ENCODE measurements at places on chromosomes 16 and 17.

DNA sequence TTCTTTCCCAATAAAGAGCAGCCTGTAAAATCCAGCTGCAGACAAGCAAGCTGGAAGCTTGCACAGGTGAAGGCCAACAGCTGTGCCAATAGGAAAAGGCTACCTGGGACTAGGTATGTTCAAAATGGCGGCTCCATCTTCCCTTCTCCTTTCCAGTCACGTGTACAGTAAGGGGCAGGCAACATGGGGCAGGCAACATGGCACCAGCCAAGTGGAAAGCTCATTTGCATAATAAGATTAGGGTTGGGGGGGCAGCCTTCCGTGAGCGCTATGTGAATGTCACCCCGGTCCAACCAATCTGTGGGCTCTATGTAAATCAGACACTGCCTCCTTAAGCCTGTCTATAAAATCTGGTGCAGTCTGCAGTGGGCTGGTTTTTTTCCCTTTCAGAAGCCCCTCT lies 31.3 kb downstream of the TVP23A start:
- DNase-seq = no peak

GRCh38 chr17:412211-413015 lies 59.8 kb upstream of the RPH3AL start:
- peak; percentile 35 for DNase-seq

- no peak for DNase-seq
These were observed 11.9 kb upstream of the FAAP100 start for GRCh38 chr17:81563861-81564586.

DNA sequence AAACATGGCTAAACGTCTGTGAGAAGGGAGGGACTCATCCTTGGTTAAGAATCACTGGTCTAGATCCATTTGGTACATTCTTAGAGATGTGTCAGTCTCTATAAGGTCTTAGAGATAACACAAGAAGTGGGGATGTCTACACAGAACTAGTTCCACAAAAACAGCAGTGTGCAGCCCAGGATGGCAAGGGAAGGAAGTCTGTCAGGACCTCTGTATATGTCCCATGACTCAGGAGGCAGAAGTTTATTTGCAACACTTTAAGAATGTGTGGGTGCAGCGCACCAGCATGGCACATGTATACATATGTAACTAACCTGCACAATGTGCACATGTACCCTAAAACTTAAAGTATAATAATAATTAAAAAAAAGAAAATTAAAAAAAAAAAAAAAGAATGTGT lies 548.5 kb upstream of the SOX9 start:
- no peak for DNase-seq

- DNase-seq = no peak
These were observed 54.0 kb downstream of the ANKRD11 start for GRCh38 chr16:89436366-89436765.

DNA sequence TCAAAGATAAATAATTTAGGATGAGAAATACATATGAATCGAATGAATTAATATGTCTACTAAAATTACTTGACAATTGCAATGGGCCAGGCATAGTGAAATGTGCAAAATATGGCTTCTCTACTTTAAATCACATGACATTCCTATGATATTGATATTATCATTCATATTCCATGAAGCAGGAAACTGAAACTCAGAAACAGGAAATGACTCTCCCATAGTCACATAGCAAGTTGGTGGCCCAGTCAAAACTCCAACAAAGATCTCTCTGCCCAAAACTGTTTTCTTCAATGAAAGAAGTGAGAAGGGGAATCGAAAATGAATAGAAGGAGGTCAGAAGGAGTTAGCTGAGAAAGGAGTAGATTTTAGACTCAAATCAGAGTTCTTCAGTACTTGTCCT lies 272.2 kb downstream of the CDH8 start:
- DNase-seq = no peak

DNA sequence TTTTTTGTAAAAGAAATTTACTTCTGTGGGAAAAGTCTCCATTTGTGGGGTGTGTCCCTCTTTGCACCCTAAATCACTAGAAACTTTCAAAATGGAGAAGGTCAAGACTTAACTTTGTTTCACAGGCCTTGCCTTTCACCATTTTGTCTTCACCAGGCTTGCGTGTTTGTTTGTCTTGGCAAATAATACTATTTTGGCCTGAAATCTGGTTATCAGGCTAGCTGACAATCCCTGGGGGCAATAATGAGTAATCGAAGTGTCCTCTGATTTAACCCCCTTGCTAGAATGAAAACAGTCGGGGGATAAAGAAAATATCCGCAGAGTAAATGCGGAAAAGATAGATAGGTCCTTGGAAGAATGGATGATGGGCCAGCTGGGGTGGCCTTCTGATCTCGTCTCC lies 34.5 kb downstream of the SLC39A11 start:
- no peak for DNase-seq

- no peak for DNase-seq
These were observed 17.4 kb downstream of the IRF8 start for GRCh38 chr16:85916141-85916890.

DNA sequence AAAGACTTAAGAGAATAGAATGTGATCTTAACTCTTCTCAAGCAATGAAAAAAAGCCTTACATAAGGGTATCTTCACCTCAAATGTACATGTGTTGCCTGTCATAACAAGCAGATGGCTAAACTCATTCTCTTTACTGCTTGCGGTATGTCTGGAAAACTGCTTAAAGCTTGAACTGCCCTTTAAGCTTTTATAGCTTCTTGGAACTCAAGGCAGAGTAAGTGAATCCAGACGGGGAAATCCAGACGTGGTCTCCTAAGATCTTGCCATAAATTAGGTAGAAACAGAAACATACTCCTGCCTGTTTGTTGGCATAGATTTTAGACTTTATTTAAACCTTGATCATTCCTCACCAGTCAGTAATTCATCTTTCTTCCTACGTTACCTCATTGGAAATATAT lies 19.6 kb downstream of the CLUAP1 start:
- no peak for DNase-seq

- DNase-seq = no peak
These were observed 31.7 kb downstream of the TBC1D16 start for GRCh38 chr17:80003969-80004368.

DNA sequence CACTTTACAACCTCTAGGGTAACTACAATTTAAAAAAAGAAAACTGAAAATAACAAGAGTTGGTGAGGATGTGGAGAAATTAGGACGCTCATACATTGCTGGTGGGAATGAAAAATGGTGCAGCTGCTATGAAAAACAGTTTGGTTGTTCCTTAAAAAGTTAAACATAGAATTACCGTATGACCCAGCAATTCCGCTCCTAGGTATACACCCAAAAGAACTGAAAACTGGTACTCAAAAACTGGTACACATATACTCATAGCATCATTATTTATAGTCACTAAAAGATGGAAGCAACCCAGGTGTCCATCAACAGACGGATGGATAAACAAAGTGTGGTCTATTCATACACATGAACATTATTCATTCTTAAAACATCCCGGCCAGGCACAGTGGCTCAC lies 42.9 kb upstream of the DNAH17 start:
- DNase-seq = no peak

GRCh38 chr16:1635070-1635469 lies 22.9 kb downstream of the CRAMP1 start:
- no peak for DNase-seq

DNA sequence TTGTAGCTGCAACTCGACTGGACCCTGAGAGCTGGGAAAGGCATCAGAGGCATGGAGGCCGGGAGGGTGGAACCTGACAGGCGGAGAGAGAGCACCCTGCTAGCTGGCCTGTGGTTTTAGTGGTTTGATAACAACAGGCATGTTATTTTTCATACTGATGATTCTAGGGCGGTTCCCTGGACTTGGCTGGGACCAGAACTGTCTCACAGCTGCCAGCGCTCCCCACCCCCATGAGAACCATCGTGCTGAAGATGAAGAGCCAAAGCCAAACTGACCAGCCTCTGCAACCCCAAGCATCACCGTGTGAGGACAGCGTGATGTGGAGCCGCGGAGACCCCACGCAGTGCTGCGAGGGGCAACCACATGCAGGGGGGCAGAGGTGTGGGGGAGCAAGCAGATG lies 28.5 kb downstream of the MXRA7 start:
- DNase-seq = no peak

DNA sequence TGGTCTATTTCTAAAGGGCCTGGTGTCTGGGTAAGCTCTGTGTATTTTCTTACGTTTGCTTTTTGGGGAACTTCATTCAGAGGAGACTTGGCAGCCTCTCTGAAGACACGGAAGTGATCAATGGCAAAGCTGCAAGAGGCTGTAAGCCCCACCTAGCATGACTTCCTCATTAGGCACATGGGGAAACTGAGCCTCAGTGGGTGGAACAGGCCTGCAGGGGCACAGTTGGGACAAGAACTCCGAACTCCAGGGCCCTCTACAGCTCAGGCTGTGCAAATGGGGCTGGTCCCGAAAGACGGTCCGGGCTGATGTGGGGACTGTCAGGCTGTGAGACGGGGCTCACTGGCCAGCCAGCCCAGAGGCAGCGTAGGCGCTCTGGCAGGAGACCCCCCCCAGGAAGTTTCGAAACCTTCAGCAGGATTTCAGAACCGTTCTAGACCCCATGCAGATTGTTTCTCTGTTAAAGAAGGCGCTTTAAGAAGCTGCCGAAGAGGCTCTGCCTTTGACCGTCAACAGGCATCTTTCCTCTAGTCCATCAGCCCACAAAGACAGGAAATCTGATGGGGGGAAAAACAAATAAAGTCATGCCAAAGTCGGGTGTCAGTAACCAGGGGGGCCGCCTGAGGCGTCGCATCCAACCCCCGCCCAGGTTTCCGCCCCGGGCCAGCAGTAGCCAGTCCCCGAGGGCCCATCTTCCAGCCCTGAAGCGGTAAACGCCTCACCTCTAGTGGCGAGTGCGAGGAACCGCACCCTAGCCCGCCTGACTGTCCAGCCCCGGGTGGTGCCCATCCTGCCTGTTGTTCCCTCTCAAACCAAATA lies 79.8 kb upstream of the TBC1D3K start:
- no peak for DNase-seq

DNA sequence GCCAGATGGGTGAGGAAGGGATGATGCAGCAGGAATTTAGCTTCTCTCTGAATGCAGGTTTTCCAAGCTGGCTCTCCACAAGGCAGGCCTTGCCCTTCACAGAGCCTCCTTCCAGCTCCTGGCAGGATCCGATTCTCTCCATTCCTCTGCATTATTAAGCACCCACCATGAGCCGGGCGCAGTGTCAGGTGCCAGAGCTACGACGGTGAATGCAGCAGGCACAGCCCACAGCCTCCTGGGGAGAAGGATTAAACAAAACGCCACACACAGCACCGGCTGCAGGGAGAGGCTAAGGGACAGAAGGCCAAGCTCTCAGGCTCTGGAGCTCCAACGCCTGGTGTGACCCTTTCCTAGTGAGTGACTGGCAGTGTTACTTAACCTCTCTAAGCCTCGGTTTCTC lies 7.1 kb upstream of the MT2A start:
- DNase-seq = no peak

DNA sequence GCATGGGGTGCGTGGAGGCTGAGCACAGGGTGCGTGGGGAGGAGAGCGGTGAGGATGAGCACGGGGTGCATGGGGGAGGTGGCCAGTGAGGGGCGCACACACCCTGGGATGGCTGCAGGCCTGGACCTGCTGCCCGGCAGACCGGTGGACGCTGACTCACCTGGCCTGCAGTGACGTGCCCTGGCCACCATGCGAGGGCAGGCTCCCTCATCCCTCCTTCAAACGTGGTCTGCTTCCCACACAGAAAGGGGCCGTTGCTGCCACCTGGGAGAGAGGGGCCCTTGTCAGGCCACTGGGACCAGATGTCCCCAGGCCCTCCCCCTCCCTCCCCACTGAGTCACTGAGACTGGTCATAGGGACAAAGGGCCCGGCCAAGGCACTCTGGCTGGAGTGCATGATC lies 20.1 kb upstream of the APRT start:
- no peak for DNase-seq

DNA sequence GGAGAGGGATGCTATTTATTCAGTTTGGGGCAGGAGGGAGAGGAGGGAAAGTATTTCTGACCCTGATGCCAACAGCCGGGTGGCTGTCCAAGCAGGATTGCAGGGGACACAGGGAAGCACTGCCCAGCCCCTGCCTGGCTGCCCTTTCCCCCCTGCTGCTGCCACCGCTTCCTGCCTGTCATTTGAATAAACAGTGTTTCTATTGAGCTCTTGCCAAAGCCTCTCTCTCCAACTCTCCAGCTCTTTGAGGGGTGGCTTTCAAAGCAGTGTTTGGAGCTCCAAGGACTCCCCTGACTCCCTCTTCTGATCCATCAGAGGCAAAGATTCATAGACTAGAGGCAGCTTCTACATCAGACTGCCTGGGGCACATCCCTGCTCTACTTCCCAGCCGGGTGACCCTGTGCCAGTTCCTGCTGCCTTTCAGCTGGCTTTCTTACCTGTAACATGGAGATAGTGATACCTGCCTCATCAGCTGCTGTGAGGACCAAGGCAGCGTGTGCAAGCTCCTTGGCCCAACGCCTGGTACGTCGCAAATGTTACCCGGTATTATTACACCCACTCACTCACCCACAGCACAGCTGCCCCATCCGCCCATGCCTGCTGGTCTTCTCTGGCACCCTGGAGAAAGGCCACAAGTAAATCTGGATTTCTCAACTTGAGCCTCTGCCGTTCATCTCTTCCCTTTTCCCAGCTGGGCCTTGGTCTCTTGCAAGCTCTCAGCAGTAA lies 9.5 kb downstream of the PROCA1 start:
- DNase-seq = no peak

- DNase-seq = no peak
These were observed 24.5 kb downstream of the CDK5RAP3 start for GRCh38 chr17:47995241-47995935.

DNA sequence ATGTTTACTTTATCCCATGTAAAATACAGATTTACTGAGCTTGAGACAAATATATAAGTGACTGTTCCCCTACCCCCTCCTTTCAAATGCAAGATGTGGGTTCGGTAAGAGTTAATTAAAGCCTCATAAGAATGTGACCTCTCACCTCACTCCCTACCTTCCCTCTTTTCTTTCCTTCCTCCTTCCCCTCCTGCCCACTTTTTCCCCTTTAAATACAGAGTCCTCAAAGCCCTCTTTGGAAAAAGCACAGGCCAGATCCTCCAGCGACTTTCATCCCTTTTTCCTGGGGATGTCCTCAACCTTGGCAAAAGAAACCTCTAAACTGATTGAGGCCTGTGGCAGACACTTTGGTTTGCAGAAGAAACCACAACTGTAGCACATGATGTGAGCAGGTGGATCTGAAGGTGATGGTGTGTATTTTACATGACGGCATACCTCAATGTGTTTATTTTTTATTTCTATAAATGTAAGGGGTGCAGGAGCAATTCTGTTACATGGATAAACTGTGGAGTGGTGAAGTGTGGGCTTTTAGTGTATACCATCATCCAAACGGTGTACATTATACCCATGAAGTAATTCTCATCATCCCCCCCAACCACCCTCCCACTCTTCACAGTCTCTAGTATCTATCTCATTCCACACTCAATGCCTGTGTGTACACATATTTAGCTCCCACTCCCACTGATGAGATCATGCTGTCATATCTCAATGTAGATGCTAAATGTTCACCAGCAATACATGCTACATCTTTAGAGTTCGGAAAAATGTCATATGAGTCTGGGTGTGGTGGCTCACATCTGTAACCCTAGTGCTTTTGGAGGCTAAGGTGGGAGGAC lies 77.7 kb downstream of the XYLT1 start:
- DNase-seq = no peak

DNA sequence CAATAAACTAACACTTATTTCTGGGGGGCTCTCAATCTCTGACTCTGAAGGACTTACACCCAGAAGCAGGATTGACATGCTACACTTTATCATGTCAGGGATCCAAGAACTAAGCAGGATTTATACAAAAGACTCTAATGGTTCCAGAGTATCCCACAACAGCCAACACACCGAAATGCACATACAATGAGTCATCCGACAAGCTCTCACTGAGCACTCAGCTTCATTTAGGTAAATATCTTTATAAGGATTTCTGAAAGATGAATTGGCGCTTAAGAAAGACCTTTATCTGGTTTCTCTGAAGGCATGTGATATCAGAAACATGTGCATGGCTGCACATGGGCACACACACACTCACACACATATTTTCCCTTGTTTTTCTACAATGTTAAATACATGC lies 77.2 kb downstream of the TOX3 start:
- DNase-seq = no peak

All from Panc1 (cell line).